ENCODE measurements at places on chromosomes 11 and 22. TPM values are rescaled to one million over a fixed set of nuclear protein-coding genes. Genes with fewer than 3 reads are reported as not detected.

The P2RX6 gene
- 6.8 TPM for total RNA-seq

DNA sequence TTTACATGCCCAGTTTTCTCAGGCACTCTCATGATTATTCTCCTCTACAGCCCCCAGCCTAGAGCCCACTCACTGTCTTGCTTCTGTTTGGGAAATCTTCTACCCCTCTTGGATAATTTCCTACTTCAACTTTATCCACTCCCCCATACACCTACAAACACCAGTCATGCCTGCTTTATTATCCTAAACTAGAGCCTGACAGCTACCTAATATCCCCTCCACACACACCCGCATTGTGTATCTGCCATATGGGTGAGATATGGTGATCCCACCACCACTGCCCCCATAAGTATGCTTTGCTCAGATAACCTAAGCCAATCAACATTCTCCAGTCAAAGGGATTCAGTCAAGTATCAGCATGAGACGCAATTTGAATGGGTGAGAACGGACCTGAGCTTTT, 15.3 kb upstream of the FJX1 start:
- H3K27me3 ChIP-seq: peaks cover 35% of the 10 kb centered on the region
- no peaks in the 10 kb centered on the region for H3K4me1 ChIP-seq
- no peak overlapping the region for H3K4me3 ChIP-seq
- DNase-seq: no peak

DNA sequence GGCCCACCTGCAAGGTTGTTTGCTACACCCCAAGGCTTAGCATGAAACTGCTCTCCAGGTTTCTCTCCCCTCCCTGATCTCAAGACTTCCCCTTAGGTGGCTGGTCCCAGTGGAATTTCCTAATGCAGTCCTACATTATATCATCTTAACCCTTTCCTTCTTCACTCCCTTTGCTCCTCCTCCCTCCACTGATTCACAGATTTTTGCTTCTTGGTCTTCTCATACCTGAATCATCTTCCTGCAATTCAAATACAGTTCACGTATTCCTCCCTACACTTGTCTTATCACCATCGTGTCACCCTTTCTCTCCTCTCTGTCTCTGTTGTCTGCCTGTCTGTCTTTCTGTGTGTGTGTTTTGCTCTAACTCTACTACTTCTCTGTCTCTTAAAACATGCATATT, 17.0 kb downstream of the MMP10 start:
- no peaks in the 10 kb centered on the region for H3K4me1 ChIP-seq
- DNase-seq: no peak
- no peaks in the 10 kb centered on the region for H3K27me3 ChIP-seq

GRCh38 chr11:10042699-10043098, 251.3 kb downstream of the SBF2 start:
- H3K36me3 ChIP-seq: peaks cover 11% of the 10 kb centered on the region
- H3K4me3 ChIP-seq: no peak overlapping the region
- no peak overlapping the region for H3K27ac ChIP-seq
- no peak for DNase-seq
- H3K4me1 ChIP-seq: peaks cover 10% of the 10 kb centered on the region

The PATE2 gene
- not detected for total RNA-seq

DNA sequence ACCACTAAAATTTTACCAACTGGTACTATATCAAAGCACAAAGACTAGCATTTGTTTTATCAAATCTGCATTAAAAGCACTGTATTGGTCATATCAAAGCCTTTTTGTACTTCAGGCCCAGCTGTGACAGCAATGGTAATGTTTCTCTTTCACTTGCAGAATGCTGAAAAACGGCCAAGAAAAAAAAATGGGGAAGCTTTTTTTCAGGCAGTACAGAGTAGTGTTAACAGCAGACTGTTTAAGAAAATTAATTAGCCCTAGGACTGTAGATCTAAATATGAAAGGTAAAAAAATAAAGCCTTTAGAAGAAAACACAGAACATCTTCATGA, 33.3 kb downstream of the DENND5A start:
- no peaks in the 10 kb centered on the region for H3K27me3 ChIP-seq
- peaks cover 53% of the 10 kb centered on the region for H3K4me1 ChIP-seq
- H3K27ac ChIP-seq: peak overlapping the region; percentile 41
- DNase-seq: no peak
- no peak overlapping the region for H3K4me3 ChIP-seq

The TMEM121B gene
- 2.0 TPM for total RNA-seq
